ENCODE measurements at places on chromosomes 2 and 18. TPM values are rescaled to one million over a fixed set of nuclear protein-coding genes. Genes with fewer than 3 reads are reported as not detected.
A peak's percentile ranks its signal among the peaks of the same experiment; 100 is the strongest.

GRCh38 chr18:48525671-48526070 is 13.2 kb upstream of the CTIF start:
- DNase-seq: no peak

DNA sequence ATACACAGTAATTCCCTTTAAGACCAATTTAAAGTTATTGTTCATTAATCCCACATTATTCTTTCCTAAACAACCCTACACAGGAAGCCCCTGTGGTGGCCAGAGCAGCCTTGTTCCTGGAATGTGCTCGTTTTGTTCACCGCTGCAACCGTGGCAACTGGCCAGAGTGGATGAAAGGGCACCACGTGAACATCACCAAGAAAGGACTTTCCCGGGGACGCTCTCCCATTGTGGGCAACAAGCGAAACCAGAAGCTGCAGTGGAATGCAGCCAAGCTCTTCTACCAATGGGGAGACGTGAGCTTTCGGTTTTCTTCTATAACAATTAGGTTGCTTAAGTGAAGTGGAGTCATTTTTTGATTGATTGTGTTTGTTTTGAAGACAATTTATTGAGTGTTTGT is 101.0 kb downstream of the UNC80 start:
- DNase-seq: peak; percentile 63

DNA sequence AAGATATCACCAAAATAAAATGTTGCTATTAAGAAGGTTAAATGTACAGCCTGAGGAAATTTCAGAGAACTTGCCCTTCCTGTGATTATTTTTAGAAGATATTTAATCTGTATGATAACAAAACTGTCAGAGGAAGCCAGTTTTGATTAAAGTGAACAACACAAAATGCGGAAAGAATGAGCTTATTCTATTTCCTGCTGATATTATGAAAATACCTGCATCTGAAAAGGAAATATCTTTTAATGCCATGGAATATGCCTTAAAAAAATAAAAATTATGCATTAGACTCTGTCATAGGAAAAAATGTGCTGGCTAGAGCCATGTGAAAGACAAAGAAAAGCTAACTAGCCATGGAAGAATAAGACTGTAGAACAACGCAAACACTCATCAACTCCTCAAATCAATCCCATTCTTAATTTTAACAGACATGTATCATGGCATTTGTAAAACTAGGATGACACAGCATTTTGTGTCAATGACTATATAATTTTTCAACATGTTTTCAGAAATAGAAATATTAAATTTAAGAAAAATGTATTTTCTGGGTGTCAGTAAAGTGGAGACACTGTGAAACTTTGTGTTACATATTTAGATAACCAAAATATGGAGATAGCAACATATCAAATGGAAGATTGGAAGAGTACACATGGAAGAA is 1768.2 kb downstream of the SUCLG1 start:
- DNase-seq: no peak

Gene MROH2A
- total RNA-seq: 0.75 TPM

Gene FSHR
- total RNA-seq: 0.42 TPM

Data from heart left ventricle (tissue), 16 donors.